Adrenal gland (tissue), 19 donors: ENCODE measurements at places on chromosomes 13 and 19. TPM values are rescaled to one million over a fixed set of nuclear protein-coding genes. Genes with fewer than 3 reads are reported as not detected.
A peak's percentile ranks its signal among the peaks of the same experiment; 100 is the strongest.

DNA sequence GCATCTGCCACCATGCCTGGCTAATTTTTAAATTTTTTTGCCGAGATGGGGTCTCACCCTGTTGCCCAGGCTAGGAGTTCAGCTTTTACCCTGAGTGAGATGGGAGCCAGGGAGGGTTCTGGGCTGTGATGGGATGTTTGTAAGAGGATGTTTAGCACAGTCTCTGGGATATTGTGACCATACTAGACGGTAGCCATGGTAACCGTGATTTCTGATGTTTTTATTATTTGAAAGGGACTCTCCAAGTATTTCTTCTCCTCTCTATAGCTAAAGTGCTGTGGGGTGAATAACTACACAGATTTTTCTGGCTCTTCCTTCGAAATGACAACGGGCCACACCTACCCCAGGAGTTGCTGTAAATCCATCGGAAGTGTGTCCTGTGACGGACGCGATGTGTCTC, 10.4 kb downstream of the TSPAN16 start:
- no peaks in the 10 kb centered on the region for H3K36me3 ChIP-seq
- H3K27me3 ChIP-seq = no peaks in the 10 kb centered on the region
- no peak overlapping the region for H3K4me3 ChIP-seq

DNA sequence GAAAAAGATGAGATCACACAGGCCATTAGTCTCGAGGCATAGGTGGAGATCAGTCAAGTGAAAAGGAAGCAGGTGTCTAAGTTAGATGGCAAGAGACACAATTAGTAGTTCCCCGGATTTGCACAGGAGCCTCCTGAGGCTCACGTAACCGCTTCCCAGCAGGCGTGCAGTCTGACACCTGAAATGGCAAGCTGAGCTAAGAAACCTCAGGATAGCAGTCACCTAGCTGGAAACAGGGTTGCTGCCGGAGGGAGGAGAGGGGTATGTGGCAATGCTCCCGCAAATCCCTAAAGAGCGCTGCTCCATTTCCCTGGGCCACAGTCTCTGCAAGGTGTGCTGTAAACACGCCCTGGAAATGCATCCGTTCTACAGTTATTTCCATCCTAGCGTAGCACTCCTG, 1151.0 kb downstream of the DIAPH3 start:
- H3K27ac ChIP-seq = no peak overlapping the region
- no peak for DNase-seq
- H3K4me1 ChIP-seq = no peaks in the 10 kb centered on the region
- no peak overlapping the region for H3K4me3 ChIP-seq
- no peaks in the 10 kb centered on the region for H3K36me3 ChIP-seq

Gene PPP6R1
- polyA plus RNA-seq = 33.4 TPM

DNA sequence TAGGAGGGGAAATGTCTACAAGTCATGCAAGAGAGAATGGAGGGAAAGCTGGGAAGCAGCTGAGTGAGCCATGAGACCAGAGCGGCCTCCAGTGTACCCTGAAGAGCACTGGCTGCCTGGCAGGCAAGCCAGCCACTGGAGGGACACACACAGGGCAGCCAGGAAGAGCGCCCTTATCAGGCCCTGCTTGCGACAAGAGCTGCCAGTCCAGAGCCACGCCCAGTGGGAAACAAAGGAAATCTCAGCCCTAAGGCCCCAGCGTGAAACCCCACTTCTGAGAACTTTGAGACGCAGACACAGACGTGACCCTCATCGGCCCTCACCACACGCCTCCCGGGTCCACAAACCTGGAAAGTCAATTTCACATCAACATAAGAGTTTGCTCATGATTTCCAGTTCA, 105.0 kb downstream of the STK24 start:
- peaks cover 17% of the 10 kb centered on the region for H3K4me1 ChIP-seq
- H3K27ac ChIP-seq = no peak overlapping the region
- no peak for DNase-seq
- H3K36me3 ChIP-seq = peaks cover 14% of the 10 kb centered on the region
- H3K4me3 ChIP-seq = no peak overlapping the region

GRCh38 chr13:20391597-20392452, 133.8 kb downstream of the CRYL1 start:
- no peaks in the 10 kb centered on the region for H3K4me1 ChIP-seq
- no peaks in the 10 kb centered on the region for H3K36me3 ChIP-seq
- no peaks in the 10 kb centered on the region for H3K27me3 ChIP-seq
- DNase-seq = no peak

Gene CPB2
- not detected for polyA plus RNA-seq

DNA sequence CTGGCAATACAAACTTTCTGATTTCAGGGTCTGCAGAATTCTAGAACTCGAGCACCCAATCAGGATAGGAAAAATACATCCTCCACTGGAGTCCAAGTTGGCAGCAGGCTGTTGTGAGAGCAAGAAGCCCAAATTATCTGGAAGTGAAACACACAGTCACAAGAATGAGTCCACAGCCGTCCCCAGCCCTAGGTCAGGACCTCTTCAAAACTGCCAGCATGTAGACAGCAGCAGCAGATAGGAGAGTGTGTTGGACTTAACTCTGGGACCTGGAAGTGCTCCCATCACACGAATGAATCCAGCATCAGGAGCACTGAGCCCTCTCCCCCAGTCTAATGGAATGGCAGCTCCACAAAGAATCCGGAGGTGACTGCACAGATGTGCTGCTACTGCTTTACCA, 420.7 kb downstream of the OXGR1 start:
- DNase-seq = no peak
- H3K27ac ChIP-seq = no peak overlapping the region
- H3K4me1 ChIP-seq = no peaks in the 10 kb centered on the region
- no peak overlapping the region for H3K4me3 ChIP-seq
- H3K27me3 ChIP-seq = no peaks in the 10 kb centered on the region

- H3K36me3 ChIP-seq = no peaks in the 10 kb centered on the region
- no peaks in the 10 kb centered on the region for H3K4me1 ChIP-seq
- H3K4me3 ChIP-seq = no peak overlapping the region
- no peak overlapping the region for H3K27ac ChIP-seq
- no peak for DNase-seq
- H3K27me3 ChIP-seq = peaks cover 4% of the 10 kb centered on the region
Measured at GRCh38 chr19:39237200-39238184, 7.3 kb downstream of the IFNL3 start.

- no peak overlapping the region for H3K27ac ChIP-seq
- H3K4me3 ChIP-seq = no peak overlapping the region
- DNase-seq = no peak
- H3K4me1 ChIP-seq = peaks cover 21% of the 10 kb centered on the region
- H3K27me3 ChIP-seq = no peaks in the 10 kb centered on the region
- H3K36me3 ChIP-seq = no peaks in the 10 kb centered on the region
Measured at GRCh38 chr19:8511573-8512101, 2.3 kb downstream of the ZNF414 start.

Gene LILRB1
- 14.7 TPM for polyA plus RNA-seq

- H3K27ac ChIP-seq = peak overlapping the region; percentile 96
- H3K4me1 ChIP-seq = peaks cover 19% of the 10 kb centered on the region
- H3K36me3 ChIP-seq = no peaks in the 10 kb centered on the region
- peak; percentile 85 for DNase-seq
- H3K4me3 ChIP-seq = peak overlapping the region; percentile 83
Measured at GRCh38 chr19:45439569-45440258, 16.0 kb upstream of the ERCC1 start.

GRCh38 chr13:106032441-106032840, 503.0 kb downstream of the EFNB2 start:
- no peak overlapping the region for H3K27ac ChIP-seq
- no peaks in the 10 kb centered on the region for H3K36me3 ChIP-seq
- no peaks in the 10 kb centered on the region for H3K27me3 ChIP-seq
- no peaks in the 10 kb centered on the region for H3K4me1 ChIP-seq
- no peak for DNase-seq

- no peaks in the 10 kb centered on the region for H3K36me3 ChIP-seq
- peak overlapping the region; percentile 86 for H3K27ac ChIP-seq
- no peaks in the 10 kb centered on the region for H3K27me3 ChIP-seq
- DNase-seq = no peak
Measured at GRCh38 chr19:16069813-16070365, 6.4 kb upstream of the TPM4 start.

DNA sequence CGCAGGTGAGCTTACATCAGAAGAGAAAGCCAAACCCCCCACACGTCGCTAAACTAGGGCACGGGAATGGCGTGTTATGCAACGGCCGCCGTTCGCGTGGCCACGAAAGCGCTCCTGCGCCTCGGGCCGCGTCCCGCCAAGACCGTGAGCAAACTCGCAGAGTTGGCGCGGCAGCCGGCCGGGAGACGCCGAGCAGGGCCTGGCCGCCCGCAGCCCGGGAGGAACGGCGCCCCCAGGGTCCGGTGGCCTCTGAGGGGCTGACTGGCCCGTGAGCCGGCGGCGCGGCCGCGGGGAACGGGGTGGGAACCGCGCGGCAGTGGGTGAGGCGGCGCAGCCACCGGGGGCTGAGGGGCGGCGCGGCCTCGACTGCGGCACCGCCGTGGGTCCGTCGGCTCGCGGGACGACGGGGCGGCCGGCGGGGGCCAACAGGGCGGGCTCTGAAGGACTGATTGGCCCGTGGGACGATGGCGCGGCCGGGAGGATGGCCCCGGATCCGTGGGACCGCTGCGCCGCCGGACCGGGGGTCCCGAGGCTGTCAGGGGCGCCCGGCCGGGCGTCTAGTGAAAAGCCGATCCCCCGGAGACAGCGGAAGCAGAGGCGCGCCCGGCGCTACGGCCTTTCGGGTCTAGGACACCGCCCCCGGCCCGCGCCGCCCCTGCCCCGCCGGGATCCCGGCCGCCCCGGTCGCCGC, 903 bp downstream of the LATS2 start:
- peak overlapping the region; percentile 100 for H3K27ac ChIP-seq
- H3K4me1 ChIP-seq = peaks cover 20% of the 10 kb centered on the region
- peak; percentile 70 for DNase-seq

DNA sequence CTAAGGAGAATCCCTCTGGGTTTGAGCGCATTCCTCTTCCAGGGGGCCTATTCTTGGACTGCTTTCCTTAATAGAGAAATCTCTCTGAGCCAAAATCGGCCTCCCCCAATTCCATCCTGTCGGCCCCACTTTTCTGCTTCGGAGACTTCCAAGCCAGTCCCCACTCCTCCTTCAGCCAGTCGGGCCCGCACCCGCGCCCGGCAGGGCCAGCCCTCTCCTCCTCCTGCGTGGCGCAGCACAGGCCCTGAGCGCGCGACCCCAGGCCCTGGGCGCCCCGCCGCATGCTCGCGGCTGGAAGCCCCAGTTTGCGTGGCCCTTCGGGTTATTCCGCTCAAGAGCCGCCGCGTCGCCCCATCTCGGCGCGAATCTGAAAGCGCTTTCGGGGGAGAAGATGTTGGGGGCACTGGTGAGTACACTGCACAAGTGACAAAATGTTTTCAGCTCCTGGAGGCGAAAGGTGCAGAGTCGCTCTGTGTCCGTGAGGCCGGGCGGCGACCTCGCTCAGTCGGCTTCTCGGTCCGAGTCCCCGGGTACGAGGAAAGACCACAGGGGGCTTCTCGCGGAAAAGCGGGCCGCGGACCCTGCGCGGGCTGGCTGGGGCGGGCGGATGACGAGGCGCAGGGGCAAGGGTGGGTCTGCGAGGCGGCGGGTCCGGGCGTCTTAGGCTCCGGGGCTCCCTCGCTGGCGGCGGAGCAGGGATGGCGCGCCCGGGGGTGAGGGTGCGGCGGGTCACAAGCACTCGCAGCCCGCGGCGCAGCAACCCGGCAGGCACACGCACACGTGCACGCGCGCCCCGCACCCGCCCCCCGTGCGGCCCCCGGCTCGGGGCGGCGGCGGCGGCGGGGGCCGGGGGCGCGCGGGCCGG, at the start of gene IL17D:
IL17D (plus strand) TSS at position 785 of the 865 bp plus-strand sequence. CDS start 303 bp downstream, outside the sequence.
- no peaks in the 10 kb centered on the region for H3K36me3 ChIP-seq
- no peak within 1 kb of the TSS for H3K27ac ChIP-seq
- peaks cover 13% of the 10 kb centered on the region for H3K4me1 ChIP-seq
- DNase-seq = no peak

Gene GPR183
- polyA plus RNA-seq = 12.8 TPM
